Gastrocnemius medialis (tissue), 4 donors: ENCODE measurements at places on chromosomes 2 and 18. TPM values are rescaled to one million over a fixed set of nuclear protein-coding genes. Genes with fewer than 3 reads are reported as not detected.

- H3K36me3 ChIP-seq: no peaks in the 10 kb centered on the region
- H3K4me3 ChIP-seq: no peak overlapping the region
- no peaks in the 10 kb centered on the region for H3K27me3 ChIP-seq
- no peak overlapping the region for H3K27ac ChIP-seq
- no peak for DNase-seq
These were observed 14.5 kb upstream of the VWA3B start for GRCh38 chr2:98072442-98072841.

- DNase-seq: no peak
- no peak overlapping the region for H3K4me3 ChIP-seq
- no peaks in the 10 kb centered on the region for H3K36me3 ChIP-seq
- H3K27me3 ChIP-seq: no peaks in the 10 kb centered on the region
- peaks cover 51% of the 10 kb centered on the region for H3K4me1 ChIP-seq
These were observed 37.2 kb downstream of the ANKRD12 start for GRCh38 chr18:9173770-9174233.

GRCh38 chr2:218485986-218486667, 67.2 kb downstream of the VIL1 start:
- H3K4me1 ChIP-seq: no peaks in the 10 kb centered on the region
- H3K4me3 ChIP-seq: no peak overlapping the region
- DNase-seq: no peak
- no peak overlapping the region for H3K27ac ChIP-seq
- H3K36me3 ChIP-seq: peaks cover 28% of the 10 kb centered on the region
- no peaks in the 10 kb centered on the region for H3K27me3 ChIP-seq

Gene ZBTB7C
- 1.4 TPM for total RNA-seq

Gene RESP18
- not detected for total RNA-seq
